Natural killer cell (primary cell): ENCODE measurements at places on chromosomes 6 and 20. TPM values are rescaled to one million over a fixed set of nuclear protein-coding genes. Genes with fewer than 3 reads are reported as not detected.
A peak's percentile ranks its signal among the peaks of the same experiment; 100 is the strongest.

GRCh38 chr6:20540683-20541082 is 6.4 kb downstream of the CDKAL1 start:
- DNase-seq, result no peak

GRCh38 chr6:38984723-38985122 is 63.9 kb upstream of the GLP1R start:
- DNase-seq, result no peak

Gene TBXT
- not detected for total RNA-seq

DNA sequence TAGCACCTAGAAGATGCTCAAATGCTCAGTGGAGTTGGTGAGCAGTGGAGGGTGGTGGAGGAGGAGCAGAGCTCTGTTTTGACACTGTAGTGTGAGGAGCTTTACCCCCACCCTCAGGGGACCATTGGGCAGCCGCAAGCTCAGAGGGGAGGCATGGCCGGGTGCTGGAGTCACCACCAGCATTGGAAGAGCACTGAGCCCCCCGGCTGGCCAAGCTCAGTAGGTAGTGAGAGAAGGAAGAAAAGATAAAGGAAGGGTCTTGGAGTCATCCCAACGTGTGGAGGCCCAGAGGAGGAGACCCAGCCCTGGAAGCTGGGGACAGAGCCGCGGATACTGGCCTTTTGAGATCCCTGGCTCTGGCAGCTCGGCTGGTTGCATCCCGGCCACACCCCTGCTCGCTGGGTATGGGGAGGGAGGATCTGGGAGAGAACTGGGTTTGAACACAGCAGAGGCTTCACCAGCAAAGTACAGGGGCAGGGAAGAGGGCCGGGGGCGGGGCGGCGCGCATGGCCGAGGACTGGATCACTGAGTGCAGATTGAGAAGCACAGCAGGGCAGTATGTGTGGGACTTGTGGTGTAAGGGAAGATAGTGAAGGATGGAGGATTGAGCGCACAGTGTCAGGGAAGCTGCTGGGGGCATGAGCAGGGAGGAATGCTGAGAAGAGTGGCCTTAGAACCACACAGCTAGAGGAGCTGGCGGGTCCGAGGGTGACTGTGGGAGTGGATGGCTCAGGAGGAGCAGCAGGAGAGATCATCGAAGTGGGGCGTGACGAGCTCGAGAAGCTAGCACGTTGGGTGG is 24.4 kb downstream of the SYNDIG1 start:
- no peak for DNase-seq

GRCh38 chr20:64139199-64140060 is 24.8 kb upstream of the MYT1 start:
- DNase-seq, result no peak

Gene SLC44A4
- not detected for total RNA-seq

Gene CRYBG1
- 21.8 TPM for total RNA-seq

Gene OXT
- not detected for total RNA-seq

- no peak for DNase-seq
These were observed 71.3 kb upstream of the STXBP5 start for GRCh38 chr6:147132889-147133288.

DNA sequence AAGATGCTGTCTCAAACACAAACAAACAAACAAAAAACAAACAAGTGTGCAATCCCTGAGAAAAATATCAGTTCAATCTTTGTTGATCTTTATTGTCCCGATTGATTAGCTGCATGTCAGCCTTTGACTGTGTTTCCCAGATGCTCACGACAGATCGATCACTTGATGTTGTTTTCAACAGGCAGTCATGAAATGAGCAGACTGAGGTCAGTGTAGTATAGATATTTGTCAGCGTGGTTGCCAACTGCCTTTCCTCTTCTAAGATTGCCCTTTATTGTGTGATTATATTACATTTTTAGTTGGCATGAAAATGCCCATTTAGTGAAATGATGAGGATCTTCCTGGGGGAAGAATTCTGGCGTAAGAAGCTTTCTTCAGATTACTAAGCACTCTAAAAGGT is 25.6 kb downstream of the UTRN start:
- no peak for DNase-seq

DNA sequence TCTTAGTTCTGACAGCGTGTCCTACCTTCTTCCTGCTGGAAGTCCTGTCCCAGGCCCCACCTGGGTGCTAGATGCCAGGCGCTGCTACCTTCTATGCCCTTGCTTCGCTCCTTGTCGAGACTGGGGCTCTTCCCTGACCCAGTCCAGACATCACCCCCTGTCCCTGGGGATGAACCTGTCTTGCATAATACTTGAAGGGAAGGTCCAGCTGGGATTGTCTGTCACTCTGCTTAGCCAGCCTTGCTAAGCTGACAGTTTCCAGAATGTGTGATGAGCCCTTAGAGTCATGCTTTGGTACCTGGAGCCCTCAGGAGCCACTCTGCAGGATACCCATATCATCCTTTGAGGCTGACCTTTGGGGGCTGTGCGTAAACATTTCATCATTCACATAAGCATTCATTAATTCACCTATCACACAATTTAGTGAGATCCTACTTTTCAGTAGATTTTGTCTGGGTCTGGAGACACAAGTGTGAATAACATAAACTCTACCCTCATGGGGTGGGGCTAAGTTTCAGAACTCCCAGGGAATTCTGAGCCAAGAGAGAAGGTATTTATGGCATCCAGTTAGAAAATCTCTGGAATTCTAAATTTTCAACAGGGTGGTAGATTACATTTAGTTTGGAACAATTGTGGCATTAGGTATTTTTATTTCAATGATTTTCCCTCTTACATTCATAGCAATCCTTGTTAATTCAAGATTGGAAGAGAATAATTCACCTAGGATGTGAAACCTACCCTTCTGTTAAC is 151.1 kb upstream of the HDAC2 start:
- no peak for DNase-seq

DNA sequence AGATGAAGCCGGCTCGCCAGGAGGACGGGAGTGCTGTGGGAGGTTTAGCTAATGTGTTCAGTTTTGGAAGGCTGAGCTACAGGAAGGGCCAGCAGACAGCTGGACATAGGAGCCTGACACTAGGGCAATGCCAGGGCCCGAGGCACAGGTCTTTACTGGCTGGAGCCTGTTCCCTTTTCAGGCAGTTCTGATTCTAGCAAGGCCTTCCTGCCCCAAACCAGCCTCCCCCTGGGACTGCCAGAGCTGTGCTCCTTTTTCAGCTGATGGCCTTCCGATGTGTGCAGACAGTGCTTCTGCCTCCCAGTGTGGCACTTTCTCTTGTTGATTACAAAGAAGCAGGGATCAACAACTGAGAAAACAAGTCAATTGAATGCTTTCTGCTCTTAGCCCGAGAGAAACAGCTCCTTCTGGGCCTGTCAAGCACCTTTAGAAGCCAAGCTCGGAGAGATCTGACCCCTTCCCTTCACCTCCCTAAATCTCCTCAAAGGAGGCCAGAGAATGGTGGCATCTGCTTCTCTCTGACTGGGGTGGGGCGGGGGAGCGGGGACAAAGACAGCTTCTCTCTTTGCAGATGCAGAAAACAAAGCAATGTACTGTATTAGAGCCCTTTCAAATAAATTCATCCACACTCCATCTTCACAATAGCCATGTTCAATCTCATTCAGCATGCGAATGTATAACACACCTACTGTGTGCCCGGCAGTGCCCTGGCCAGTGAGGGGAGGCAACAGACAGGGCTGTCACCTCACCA is 63.2 kb downstream of the RAB44 start:
- DNase-seq, result no peak

DNA sequence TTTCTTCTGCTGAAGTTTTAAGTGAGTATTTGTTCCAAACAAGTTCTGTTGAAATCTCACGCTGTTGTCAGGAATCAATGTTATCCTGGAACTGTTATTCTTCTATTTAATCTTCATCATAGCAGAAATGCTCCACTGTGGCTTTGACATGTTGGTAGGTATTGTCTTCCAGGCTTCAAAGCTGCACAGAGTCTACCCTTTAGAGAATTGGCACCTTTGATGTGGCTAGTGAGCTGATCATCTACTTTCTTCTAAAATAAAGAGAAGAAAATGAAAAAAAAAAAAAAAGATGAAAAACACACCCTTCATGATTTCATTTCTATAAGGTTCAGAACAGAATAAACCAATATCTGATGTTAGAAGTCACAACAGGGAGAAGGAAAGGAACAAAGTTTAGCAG is 5.8 kb upstream of the ZSCAN23 start:
- DNase-seq, result peak; percentile 68
